CD4-positive, alpha-beta T cell treated with Interleukin-17A for 1 hour (primary cell): ENCODE measurements at places on chromosomes 2 and 18.

DNA sequence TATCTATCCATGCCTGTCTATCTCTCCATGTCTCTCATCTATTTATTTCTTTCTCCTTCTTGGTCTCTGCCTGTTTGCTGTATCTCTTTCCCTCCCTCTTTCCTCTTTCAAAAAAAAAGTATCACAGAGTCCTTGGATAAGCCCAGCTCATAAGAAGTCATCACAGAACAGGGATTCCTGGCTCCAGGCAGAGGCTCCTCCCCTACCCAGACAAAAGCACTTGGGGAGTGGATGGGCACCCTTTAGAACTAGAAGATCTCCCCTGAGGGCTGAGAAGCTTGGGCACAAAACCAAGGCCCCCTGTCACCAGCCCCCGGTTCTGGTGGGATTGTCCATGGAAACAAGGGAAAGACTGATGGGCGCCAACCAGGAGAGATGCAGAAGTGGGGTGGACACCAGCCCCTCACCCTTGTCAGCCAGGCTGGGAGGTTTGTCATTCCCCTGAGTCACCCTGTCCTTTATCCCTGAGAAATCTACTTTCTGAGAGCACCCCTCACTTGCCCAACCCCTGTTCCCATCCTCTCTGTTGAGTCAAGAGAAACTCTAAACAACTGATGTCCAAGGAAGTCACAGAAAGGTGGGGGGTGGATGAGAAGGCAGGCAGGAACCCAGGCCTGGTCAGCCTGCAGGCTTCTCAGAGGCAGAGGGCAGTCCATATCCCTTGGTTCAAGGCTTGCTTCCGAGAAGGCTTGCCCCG, 127.1 kb downstream of the TNS1 start:
- no peak for DNase-seq

DNA sequence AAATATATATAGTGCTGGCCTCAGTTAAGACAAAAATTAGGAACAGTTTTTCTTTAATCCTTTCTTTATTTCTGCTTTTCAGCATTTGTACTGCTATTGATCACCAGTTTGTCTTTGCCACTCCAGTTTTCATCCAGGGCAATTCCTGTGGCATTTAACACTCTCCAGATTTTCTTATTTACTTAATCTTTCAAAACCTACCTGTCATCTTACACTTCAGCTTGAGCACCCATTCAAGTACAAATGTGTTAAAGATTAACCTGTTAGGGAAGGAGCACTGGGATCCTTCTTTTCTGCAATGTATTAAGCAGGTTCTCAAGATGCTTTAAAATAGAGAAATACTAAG, 101.8 kb upstream of the SCN1A start:
- DNase-seq: no peak

DNA sequence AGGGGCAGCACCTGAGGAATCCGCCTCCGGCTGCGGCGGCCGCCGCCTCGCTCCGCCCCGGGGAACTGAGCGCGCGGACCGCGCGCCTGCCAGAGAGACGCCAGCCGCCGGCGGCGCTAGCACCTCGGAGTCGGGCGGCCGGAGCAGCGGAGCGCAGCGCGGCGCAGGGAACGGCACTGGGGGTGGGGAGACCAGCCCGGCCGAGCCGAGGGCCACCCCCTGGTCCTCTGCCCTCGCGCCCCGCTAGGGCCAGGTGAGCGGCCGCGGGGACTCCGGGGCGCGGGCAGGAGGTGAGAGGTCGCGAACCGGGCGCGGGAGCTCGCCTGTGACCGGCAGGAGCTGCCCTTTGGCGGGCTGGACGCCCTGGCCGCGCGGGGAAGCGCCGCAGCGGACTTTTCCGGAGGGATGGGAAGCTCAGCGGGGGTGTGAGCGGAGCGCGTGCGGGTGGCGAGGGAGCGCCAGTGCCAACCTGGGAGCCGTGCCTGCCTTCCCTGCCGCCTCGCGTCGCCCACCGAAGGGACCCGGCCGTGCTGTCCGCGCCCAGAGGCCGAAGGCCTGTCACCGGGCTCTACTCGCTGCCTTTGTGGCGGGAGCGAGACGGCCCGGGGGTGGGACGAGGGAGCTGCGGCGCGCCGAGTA, at the start of gene GREB1L:
Gene GREB1L (plus strand): TSS at position 92 of the 639 bp plus-strand sequence. CDS start 141,287 bp downstream, outside the sequence.
- no peak for DNase-seq

GRCh38 chr2:137367361-137367760, 596.9 kb upstream of the HNMT start:
- DNase-seq: no peak

GRCh38 chr2:114039677-114040076, 149.8 kb downstream of the ACTR3 start:
- no peak for DNase-seq

DNA sequence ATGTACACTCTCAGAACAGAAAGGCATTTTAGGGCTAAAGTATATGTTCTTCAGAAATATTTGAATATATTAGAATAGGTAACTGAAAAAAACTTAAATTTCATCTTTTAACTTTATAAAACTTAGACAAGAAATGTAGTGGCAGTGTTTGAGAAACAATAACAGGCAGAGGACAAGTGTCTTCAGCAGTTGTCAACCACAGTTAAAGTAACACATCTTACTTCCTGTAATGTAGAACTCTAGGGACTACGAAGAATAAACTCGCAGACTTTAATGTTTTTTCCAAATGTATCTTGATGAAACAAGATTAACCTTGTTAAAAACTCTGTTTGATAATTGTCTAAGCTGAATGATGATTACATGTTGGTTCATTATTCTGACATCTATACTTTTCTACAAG, 50.7 kb downstream of the RMDN2 start:
- DNase-seq: no peak

- no peak for DNase-seq
Measured at GRCh38 chr2:40147360-40147759, 304.5 kb downstream of the SLC8A1 start.

DNA sequence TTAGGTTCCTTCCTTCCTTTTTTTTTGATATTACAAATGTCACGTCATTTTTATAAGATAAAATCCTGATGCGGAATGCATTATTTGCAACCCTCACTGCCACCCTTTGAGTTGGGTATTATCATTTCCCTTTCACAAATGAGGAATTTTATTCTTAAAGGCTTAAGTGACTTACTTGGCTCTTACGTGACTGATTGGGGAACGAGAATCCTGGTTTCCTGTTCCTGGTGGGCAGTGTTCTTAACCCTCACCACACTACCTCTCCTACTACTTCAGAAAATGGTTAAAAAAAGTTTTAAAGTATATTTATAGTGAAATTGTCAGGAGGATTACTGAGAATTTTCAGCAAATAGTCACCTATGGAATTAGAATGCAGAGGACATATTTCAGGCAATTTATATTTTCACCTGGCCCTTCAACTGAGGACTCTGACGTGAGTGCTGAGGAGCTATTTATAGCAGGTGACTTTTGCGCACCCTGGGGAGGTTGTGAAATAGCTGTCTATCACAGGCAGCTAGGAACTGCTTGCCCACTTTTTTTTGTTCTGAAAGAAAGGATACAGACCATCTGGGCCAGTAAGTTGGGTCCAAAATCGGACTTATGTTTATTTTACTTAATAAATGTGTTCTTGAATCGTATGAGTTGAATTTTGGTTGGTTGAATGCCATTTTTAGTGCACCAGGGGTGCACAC, 18.7 kb upstream of the RASGRP3 start:
- no peak for DNase-seq

DNA sequence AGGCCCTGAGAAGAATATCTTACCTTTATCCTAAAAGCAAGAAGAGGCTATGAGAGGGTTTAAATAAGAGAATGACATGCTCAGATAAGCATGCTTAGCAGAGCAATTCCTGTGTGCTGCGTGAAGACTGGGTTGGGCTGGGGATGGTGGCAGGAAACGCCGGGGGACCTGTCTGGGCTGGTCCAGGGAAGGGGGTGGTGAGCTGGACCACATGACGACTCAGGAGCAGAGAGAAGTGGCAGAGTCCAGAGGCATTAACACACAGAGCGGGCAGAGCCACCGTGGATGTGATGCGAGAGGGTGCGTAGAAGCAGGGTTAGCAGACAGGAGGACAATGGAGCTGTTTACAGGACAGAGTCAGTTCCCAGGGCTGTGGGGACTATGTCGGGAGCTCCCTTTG, 84.5 kb downstream of the ZBTB7C start:
- no peak for DNase-seq

GRCh38 chr2:157803952-157804351, 72.2 kb downstream of the ACVR1 start:
- DNase-seq: no peak

DNA sequence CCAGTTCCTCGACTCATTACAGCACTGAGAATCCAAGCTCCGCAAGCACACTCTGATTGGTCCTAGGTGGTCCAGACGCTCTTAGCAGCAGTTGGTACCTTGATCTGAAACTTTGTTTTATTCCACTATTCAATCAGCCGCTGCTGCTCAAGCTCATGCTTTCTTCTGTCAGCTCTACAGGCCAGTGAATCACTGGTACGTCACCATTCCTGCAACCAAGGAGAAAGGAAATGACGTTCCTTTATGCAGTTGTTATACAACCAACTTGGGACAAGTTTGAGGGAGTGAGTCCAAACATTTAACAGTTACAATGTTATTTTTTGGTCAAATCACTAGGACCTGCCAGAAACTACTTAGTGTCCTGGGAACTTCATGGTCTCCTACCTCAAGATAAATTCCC, 398.8 kb upstream of the TMEFF2 start:
- DNase-seq: no peak

GRCh38 chr18:29188760-29189159, 1011.8 kb upstream of the CDH2 start:
- no peak for DNase-seq

GRCh38 chr18:55219059-55219458, 259.8 kb upstream of the CCDC68 start:
- no peak for DNase-seq

GRCh38 chr18:50816419-50817166, 3.2 kb downstream of the MRO start:
- no peak for DNase-seq

DNA sequence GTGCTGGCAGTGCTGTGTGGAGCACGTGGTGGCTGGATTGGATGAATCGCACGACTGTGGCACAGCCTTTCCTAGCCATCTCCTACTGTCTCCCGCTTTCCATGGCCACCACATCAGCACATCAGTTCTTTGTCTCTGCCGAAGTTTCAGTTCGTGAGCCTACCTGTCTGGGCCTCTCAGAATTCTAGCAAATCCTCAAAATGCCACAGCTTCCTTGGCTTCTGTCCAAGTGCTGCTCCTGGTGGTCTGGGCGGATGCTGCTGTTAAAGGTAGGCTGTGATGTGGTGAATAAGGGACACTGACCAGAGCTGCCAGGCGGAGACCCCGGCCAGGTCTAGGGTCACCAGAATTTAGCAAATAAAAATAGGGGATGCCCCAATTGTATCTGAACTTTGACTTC, 237.4 kb downstream of the LPIN1 start:
- no peak for DNase-seq

GRCh38 chr2:85019121-85019520, 48.2 kb downstream of the KCMF1 start:
- no peak for DNase-seq

- DNase-seq: no peak
Measured at GRCh38 chr2:160225722-160226121, 25.6 kb upstream of the ITGB6 start.

- DNase-seq: no peak
Measured at GRCh38 chr2:69175790-69176715, 163.1 kb downstream of the ANTXR1 start.

DNA sequence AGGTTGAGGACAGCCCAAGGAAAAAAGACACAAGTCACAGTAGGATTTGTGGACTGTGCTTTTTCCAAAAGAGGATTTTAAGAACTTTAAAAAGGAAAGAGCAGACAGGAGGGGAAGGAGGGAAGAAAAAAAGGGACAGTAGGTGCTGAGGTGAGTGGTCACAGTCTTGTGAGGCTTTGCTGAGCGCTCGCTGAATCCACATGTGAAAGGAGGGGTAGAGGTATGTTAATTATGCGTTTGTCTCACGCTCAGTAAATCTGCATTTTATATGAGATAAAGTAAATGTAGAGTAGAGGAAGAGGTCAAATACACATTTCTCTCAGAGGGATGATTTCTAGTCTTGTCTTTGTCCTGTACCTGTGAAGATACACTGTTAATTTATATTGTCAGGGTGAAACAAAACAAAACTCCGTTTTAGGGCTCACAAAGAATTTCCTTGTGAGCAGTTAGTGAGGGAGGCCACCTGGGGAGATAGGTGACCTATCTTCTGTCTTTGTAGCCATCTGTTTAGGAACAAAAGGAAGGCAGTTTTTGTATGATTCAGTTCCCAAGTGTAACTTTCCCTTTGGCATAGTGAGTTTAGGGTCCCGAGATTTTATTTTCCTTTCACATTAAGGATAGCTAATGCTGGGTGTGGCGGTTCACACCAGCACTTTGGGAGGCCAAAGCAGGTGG, 25.3 kb downstream of the GNAL start:
- no peak for DNase-seq

GRCh38 chr2:40213071-40213470, 238.8 kb downstream of the SLC8A1 start:
- DNase-seq: no peak

- DNase-seq: no peak
Measured at GRCh38 chr2:233686928-233687327, 5.2 kb downstream of the UGT1A7 start.

- no peak for DNase-seq
Measured at GRCh38 chr18:331221-331821, 63.5 kb upstream of the THOC1 start.

DNA sequence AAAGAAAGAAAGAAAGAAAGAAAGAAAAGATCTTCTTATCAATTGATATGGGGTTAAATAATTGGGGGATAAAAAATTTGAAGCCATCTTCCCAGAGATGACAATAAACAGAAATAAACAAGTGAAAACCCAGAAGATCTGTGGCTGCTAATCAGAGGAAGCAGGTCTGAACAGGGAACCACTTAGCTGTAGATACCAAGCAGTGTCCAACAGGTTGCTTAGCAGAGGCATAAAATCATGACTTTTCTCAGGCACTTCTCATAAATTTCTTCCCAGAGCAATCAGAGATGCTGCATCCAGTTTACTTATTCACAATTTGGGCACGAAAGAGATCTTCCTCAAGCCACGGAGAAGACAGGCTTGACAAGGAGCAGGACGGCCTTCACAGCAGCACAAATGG, 5.7 kb upstream of the LPIN1 start:
- DNase-seq: no peak

DNA sequence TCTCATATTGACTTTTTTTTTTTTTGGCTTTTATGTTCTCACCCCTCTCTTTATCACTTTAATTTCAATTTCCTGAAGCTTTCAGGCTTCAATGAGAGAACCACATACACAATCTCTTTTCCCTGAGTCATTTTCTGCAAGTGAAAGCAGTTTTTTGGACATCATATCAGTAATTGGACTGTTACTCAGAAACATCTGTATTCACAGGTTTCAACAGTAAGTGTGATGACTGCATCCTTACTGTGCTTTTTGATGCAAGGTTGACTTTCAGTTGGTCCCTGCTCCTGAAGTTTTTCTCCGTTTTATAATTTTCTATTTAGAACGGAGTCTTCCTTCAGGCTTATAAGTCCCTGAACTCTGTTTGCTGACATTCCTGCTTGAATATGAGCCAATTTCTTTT, 70.5 kb upstream of the CCBE1 start:
- DNase-seq: no peak

- DNase-seq: peak; percentile 84
Measured at GRCh38 chr2:172427256-172427989, at the start of gene ITGA6. ITGA6 (plus strand) TSS chr2:172427586.

DNA sequence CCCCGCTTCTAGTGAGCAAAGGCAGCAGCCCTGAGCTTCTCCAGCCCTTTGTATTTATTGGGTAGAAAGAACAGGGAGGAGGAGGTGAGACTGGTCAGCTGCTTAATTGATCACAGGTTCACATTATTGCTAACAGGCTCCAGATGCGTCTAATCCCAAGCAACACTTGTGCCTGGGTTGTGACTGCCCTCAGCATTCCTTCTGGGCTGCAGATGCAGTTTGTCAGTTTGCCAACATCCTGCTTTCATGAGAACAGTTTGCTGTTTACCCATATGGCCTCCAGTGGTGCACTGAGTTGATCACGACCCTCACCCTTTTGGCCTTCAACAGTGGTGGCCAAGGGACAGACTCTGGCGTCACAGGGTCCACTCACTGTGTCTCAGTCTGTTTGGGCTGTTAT, 159.5 kb upstream of the ZNF516 start:
- no peak for DNase-seq
